Natural killer cell (primary cell): ENCODE measurements at places on chromosomes 12 and 14.

- DNase-seq = no peak
Observed at GRCh38 chr12:31861360-31861759, 97.9 kb upstream of the RESF1 start.

DNA sequence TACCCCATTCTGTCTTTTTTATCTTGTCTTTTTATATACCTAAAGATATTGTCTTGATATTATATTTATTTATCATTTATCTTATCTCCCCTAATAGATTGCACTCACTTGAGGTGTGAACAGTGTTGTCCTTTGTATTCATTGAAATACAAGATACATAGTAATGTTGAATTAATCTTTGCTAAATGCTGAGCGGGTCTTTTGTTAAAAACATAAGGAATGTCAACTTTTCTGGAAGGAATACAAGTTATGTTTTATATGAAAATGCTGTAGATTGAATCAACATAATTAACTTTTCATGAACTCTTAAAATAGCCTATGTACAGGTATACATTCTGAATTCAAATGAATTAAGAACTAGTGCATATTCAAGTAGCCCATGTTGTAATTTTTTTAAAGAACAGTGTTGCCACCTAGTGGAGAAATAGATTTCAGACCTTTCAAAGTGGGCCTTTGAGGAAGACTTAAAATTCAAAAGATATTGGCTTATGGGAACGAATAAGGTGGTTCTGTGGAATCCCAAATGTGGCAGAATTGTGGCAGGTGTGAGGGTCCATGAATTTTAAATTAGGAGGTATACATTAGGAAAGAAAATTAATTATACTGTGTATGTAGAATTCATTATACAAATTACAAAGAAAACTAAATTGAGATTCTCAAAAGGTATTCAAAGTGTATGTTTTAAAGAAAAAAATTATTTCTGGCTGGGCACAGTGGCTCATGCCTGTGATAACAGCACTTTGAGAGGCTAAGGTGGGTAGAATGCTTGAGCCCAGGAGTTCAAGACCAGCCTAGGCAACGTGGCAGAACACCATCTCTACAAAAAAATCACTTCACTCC lies 19.1 kb downstream of the BBOF1 start:
- no peak for DNase-seq

DNA sequence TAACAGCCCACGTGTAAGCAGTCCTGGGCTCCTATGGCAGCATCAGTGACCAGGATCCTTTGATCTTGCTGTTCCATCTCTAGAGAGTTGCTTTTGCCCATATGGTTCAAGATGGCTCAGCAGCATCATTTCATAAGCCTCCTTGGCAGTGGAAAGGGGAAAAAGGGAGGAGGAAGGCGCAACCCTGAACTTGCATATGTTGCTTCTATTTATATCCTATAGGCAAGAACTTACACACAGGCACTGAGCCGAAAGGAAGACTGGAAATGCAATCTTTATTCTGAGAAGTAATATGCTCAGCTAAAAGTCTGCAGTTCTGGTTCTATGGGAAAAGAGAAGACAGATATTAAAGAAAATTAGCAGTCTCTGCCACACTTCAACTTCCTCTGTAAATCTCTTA lies 167.7 kb upstream of the PLXNC1 start:
- DNase-seq = no peak

DNA sequence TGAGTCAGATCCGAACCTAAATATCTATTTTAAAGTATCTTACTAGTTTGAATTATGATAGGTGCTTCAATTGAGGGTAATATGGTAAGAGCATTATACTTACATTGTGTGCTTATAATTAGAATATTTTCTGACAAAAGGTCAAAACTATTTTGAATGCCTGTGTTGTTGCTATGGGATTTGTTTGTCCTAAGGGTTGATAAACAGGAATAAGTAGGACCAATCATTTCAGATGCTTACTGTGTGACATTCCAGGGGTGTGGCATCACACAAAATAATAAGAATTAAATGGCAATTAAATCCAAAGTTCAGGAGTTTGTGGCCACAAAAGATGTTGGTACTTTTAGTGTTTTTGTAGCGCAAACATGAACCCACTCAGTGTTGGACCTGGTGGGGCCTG lies 256.2 kb upstream of the DDHD1 start:
- no peak for DNase-seq
